ENCODE measurements at places on chromosomes 2 and 18.

GRCh38 chr2:25323042-25323514 lies 18.6 kb downstream of the DNMT3A start:
- no peak for DNase-seq

- DNase-seq, result no peak
Observed at GRCh38 chr2:180625006-180625844, 355.2 kb upstream of the UBE2E3 start.

DNA sequence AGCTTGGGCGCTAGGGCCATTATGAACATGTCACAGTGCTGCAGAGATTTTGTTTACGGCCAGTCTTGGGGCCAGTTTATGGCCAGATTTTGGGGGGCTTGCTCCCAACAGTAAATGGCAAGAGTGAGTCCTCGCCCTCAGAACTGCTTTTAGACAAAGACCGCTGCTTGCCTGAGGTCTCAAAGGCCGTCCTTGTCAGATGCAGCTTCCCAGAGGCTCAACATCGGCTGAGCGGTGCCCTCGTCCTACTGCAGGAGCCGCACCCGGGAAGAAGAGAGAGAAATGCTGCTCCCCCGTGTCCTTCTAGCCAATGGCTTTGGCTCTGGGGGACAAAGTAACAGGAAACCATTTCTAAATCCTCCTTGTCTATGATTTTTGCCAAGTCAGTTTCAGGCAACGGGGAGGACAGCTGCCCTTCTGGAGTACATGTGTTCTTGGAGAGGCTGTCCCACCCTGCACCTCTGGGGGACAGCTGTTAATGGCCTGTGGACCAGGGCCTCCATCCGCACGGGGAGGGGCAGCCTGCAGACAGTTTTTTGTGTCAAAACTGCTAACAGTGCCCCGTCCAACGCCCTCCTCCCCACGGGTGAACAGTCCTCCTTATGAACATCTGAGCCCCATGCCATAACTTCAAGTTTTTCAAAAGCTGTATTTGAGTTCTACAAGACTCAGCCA lies 66.1 kb downstream of the C18orf63 start:
- DNase-seq, result peak; percentile 64

GRCh38 chr18:44848644-44849335 lies 168.1 kb downstream of the SETBP1 start:
- no peak for DNase-seq

- DNase-seq, result no peak
Observed at GRCh38 chr2:233359823-233360222, 5.5 kb downstream of the DGKD start.

GRCh38 chr2:102138331-102138730 lies 4.2 kb upstream of the IL1R1 start:
- DNase-seq, result no peak

GRCh38 chr18:69889009-69889408 lies 58.7 kb downstream of the CD226 start:
- DNase-seq, result no peak

DNA sequence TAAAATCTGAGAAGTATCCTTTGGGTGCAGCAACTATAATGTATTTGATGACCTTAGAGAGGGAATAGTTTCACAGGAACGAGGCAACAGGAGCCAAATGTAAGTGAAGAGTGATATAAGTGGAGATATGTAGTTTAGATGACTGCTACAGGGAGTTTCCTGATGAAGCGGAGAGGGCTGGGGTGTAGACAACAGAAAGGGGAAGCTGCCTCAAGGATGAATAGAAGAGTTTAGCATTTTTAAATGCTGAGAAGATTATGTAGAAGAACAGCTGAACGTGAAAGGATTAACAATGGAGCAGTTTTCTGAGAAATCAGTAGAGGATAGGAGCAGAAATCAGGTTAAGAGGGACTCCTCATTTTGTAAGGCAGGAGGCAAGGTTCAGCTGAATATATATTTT lies 133.3 kb downstream of the LCLAT1 start:
- DNase-seq, result no peak

DNA sequence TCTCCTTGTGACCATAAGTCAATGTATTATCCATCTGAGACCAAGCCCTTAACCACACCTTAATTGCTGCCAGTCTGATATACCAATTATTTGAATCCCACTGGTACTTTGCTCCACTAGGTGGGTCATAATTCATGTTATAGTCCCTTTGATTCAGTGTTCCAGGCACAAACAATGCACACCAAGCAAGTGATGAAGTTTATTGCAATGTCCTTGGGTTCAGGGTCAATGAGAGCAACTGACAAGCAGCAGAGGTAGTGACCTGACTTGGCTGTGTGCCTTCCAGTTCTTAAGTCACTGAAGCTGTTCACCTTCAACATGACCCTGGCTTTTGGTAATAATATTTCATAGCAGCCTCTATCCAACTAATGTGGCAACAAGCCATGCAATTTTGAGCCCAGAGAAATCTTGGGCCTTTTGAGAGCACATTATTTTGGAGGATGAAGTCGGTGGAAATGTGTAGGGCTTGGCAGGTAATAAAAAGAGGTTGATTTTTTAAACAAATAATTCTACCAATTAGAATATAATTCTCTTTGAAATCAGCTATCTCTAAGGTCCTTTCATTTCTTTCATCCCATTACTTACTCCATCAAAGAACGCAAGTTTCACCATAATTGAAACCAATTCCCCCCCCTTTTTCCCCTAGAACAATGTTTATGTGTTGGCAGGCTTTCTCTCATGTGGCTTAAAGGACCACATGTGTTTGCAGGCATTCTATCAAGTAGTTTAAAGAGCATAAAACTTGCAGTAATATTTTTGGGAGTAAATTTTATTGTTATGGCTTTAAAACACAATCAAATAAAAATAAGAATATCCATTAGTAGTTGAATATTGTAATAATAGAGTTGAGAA lies 3.1 kb upstream of the CPO start:
- DNase-seq, result no peak

GRCh38 chr2:36584148-36584794 lies 13.7 kb downstream of the FEZ2 start:
- no peak for DNase-seq

- DNase-seq, result no peak
Observed at GRCh38 chr2:66839551-66840320, 404.8 kb downstream of the MEIS1 start.

GRCh38 chr2:73561422-73561821 lies 80.8 kb downstream of the NAT8 start:
- DNase-seq, result no peak

GRCh38 chr2:23753291-23754010 lies 173.5 kb downstream of the ATAD2B start:
- DNase-seq, result no peak

DNA sequence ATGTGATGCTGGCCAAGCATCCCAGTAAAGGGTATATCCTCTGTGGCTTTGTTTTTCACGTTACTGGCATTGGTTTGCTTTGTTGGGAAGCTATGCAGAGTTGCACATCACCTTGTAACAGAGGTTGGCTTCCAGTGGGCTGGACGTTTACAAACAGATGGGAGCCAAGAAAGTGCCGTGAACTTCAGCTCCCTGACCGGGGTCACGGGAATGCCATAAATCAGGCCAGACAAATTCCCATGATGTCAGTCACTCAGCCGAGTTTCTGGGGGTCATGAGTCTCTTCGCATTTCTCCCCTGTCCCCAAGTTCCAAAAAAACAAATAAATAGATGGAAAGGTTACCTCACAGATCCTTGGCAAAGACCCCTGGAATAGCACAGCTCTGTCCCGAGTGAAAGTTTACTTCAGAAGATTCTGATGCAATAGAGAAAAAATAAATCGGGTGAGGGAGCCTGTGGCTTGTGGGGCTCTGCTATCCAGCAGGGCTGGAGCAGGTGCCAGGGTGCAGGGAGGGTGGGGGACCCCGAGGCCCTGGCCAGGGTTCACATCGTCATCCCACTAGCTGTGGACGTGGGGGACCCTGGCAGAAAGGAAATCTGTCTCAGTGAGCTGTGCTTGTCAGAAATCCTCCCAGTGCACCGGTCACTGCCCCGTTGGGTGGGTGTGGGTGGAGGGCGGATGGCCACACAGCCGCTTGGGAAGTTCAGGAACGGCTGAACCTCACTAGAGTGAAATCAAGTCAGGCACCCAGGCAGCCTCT lies 27.8 kb downstream of the TWIST2 start:
- peak; percentile 37 for DNase-seq

- no peak for DNase-seq
Observed at GRCh38 chr2:29518010-29518409, 402.8 kb downstream of the CLIP4 start.

GRCh38 chr2:17245906-17246305 lies 272.3 kb downstream of the RAD51AP2 start:
- no peak for DNase-seq

GRCh38 chr2:156430980-156431358 lies 5.2 kb upstream of the GPD2 start:
- DNase-seq, result no peak

DNA sequence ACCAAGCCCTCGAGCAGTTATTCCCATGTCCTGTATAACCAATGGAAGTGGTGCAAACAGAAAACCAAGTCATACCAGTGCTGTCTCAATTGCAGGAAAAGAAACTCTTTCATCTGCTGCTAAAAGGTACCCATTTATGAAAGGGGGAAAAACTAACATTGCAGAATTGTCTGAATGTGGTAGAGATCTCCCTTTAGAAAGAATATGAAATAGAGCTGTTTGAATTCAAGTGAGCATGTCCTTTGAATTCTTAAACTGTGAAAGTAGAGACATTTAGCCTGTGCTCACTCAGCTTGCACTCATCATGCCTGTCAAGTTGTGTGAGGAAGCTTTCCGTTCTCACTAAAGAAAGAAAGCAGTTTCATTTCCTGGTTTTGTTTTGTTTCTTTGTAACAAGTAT lies 87.4 kb downstream of the EML4 start:
- DNase-seq, result no peak

DNA sequence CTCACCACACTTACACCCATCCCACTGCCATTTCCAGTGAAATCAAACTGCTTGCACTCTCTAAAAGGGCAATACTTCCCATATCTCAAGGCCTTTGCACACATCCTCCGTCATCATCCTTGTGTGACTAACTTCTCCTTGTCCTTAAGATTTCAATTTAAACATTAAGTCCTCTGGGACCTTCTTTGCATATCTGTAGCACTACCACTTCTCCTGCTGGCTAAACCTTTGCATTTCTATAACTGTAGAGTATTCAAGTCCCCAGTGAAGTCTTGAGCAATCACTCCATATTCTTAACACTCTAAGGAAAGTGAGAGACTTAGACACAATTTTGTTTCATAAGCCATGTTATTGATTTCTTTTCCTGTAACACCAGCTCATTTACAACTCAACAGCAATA lies 136.8 kb upstream of the EPHA4 start:
- DNase-seq, result no peak

DNA sequence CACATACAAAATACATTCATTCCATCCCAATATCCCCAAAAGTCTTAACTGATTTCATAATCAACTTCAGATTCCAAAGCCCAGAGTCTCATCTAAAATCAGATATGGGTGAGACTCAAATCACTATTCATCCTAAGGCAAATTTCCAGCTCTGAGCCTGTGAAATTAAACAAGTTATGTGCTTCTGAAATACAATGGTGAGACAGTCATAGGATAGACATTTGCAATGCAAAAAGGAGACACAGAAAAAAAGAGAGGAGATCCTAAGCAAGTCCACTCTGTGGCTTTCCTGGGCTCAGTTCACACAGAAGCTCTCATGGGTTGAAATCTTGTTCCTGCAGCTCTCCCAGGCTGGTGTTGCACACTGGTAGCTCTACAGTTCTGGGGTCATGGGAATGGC lies 18.3 kb downstream of the ZNF892 start:
- no peak for DNase-seq

- no peak for DNase-seq
Observed at GRCh38 chr2:14716319-14716718, 83.8 kb downstream of the LRATD1 start.

- peak; percentile 48 for DNase-seq
Observed at GRCh38 chr18:79750980-79751571, 46.7 kb upstream of the KCNG2 start.

- no peak for DNase-seq
Observed at GRCh38 chr2:156845806-156846558, 409.8 kb downstream of the GPD2 start.

- no peak for DNase-seq
Observed at GRCh38 chr18:55488473-55488872, 99.5 kb downstream of the TCF4 start.

DNA sequence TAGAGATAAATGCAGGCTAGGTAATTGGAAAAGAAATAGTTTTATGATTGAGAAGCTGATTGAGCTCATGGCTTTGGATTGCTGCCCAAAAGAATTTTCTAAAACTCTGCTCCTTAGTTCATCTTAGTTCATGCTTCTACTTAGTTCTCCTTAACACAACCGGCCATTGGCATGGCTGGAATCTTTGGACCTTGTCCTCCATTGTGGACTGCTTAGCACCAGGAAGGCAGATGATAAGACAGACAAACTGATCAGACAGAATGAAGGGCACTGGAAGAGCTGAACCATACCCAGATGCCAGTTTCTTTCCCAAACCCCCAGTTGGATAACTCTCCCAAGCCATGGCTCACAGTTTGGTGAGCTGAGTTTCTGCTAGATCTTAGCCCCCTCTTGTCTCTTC lies 36.3 kb upstream of the NABP1 start:
- no peak for DNase-seq

DNA sequence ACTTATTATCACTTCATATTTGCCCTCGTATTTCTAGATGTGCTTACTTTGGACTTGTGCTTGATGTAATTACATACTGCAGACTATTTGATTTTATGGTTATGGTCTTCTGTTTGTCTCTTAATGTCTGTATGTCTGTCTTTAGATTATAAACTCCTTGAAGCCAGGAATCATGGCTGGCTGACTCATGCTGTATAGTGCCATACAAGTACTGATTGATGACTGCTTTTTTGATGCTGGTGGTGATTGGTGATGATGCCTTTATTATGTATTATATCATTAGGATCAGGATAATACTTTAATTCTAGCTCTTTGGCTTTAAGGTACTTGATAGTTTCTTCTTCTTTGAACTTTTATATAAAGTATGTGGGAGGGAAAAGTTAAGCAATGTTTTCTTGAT lies 17.3 kb downstream of the SMCHD1 start:
- no peak for DNase-seq

GRCh38 chr18:68640861-68641260 lies 74.0 kb downstream of the TMX3 start:
- DNase-seq, result no peak

DNA sequence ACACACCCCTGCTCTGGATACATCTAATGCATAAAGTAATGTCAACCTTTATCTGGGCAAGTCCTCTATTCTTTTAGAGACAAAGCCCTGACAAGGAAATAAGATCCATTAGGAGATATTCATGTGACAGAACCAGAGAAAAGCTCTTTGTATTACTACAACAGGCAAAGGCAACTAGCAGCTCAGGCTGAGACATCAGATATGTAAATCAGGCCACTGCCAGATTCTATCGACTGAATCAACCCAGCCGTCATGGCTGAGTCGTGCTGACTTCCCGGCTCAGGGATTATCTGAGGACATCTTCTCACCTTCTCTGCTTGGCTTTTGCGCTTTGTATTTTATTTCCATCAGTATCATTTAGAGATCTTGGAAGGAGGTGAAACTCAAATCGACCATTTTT lies 294.5 kb downstream of the PLCL1 start:
- no peak for DNase-seq
